ENCODE measurements at places on chromosomes 12 and 14.

GRCh38 chr14:95495538-95496025 lies 20.9 kb downstream of the SYNE3 start:
- DNase-seq = no peak

- no peak for DNase-seq
Measured at GRCh38 chr12:57809425-57809824, 9.1 kb downstream of the AVIL start.

DNA sequence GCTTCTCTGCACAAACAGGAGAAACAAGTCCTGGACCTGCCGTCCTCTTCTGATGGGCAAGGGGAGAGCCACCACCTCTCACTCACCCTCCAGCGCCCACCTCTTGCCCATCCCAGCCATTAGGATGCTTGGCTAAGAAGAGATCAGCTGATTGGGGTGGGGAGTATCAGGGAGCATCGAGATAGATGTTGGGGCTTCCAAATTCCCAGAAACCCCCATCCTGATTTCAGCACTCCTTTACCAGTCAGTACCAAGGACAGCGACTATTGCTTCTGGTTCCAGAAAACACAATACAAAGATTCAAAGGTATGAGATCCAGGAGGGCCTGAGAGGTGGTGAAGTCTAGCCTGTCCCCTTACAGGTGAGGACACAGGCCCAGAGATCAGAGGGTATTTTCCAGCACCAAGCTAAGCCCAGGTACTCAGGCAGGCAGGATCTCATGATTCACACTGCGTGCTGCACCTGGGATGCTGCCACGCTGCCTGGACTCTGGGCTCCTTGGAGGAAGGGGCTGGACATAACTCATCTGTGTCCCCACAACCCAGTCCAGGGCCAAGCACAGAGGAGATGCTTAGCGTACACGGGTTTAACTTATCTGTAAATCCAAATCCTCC lies 76.6 kb downstream of the TUNAR start:
- DNase-seq = peak; percentile 53

- peak; percentile 63 for DNase-seq
Measured at GRCh38 chr14:104293851-104294627, 155.7 kb downstream of the KIF26A start.

DNA sequence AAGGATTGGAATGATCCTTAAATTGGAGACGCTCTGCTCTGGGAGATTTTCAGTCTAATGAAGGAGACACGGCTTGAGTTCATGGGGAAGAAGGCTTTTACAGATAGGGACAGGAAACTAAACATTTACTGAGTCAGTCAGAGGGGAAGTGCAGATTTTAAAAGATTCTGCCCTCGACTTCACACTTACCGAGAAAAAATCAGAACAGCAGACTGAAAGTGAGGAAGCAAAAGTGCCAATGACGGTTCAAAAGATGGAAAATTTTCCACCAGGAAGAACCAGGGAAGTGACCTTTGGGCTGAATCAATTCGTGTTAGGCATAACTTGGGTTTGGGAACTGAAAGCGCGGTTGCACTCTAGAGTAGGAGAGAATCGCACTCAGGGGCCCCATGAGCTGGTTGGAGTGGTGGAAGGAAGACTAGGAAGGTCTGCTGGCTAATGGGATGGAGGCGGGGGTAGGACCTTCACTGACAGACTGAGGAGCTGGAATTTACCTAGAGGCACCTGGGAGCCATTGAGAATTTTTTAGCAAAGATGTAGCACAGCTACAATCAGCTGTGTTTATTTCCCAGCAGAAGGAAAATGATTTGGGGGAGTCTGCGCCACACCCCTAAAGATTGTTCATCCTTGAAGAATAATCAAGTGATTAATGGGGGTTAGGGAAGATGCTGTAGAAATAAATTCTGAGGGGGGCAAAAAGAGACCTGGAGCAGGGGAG lies 1.2 kb downstream of the KCNK13 start:
- no peak for DNase-seq

DNA sequence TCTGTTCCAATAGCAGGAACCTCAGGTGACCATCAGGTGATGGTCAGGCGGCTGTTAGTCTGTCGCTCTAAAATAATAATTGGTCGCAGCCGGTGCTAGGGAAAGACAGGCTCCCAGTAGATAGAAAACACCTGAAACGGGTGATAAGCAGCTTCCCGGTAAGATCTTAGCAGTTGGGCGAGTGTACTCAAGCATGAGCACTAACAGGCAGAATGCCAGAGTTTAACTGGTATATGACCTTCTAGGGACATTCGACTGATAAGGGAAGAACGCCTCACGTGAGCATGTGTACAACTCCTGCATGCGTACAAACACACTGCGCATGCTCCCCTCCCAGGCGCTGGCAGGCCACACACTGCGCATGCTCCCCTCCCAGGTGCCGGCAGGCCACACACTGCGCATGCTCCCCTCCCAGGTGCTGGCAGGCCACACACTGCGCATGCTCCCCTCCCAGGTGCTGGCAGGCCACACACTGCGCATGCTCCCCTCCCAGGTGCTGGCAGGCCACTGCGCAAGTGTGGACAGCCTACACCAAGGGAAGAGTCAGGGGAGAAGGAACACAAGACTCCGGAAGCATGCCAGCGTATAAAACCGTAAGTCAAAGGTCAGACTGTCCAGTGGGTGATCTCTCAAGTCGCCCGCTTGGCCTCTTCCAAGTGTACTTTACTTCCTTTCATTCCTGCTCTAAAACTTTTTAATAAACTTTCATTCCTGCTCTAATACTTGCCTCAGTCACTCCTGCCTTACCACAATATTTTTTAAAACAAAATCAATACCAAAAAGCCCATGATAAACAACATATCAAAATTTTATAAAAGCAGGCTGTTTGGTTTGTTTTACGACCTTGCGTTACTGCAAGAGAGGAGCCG lies 24.5 kb downstream of the GPRC5D start:
- DNase-seq = peak; percentile 50

- DNase-seq = no peak
Measured at GRCh38 chr12:13588574-13588973, 392.0 kb downstream of the EMP1 start.

DNA sequence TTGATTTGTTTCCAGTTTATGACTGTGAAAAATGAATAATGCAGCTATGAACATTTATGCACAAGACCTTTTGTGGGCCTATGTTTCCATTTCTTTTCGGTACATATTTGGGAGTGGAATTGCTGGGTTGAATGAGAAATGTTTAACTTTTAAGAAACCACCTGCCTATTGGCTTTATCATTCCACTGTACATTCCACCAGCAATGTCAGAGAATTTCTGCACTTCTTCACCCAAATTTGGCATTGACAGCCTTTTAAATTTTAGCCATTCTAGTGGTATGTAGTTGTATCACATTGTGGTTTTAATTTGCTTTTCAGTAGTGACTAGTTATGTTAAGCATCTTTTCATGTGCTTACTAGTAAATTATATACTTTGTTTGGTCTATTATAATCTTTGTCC lies 317.0 kb upstream of the TMTC1 start:
- DNase-seq = no peak

DNA sequence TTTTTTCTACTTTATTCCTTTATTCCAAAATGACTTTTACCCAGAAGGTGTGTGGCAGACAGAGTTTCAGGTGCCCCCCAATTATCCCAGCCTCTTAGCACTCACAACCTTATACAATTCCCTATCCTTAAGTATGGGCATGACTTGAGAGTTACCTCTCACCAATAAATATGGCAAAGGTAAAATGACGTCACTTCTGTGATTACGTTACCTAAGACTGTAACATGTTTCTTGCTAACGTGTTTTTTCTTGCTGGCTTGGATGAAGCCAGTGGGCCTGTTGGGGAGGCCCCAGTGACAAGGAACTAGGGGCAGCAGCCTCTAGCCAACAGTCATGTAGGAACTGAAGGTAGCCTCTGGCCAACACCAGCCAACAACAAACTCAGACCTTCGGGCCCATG lies 13.3 kb upstream of the TUNAR start:
- DNase-seq = no peak

DNA sequence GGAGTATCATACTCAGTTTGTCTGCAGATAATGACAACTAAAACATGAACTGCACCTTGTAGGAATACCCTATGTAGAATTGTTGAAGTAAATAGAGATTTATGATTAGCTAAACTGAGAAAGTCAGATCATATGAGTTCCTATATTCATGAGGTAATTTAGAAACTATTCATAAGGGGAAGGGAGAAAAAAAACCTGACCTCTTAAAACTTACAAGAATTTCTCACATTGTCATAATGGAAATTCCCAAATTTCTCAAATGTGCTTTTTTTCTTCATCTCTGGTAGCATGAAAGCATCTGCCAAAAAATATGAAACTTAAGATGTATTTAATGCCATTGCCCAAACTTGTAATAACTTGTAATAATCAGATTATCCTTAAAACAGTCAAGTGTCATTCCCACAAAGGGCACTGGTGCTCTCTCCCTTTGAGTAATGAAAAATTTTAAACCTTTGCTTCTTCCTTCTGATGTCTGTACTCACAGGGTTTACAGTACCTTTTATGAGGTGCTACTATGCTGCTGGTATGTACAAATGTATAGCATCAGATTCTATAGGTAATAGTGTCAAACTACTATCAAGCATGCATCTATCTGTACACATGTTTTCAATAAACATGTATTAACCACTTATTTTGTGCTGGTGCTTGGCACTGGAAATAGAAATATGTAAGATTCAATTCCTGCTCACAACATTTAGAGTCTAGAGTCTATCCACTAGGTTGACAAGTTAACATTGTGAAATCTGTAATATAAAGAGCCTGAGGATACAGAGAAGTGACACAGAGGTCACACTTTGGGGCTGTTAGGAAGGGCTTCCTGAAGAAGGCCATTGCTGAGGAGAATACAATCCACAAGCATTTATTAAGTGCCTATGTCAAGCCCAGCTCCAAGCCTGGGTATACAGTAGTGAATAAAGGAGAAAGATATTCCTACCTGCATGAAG lies 17.4 kb upstream of the DRAM1 start:
- DNase-seq = no peak

GRCh38 chr12:20350026-20350425 lies 18.3 kb upstream of the PDE3A start:
- DNase-seq = no peak

DNA sequence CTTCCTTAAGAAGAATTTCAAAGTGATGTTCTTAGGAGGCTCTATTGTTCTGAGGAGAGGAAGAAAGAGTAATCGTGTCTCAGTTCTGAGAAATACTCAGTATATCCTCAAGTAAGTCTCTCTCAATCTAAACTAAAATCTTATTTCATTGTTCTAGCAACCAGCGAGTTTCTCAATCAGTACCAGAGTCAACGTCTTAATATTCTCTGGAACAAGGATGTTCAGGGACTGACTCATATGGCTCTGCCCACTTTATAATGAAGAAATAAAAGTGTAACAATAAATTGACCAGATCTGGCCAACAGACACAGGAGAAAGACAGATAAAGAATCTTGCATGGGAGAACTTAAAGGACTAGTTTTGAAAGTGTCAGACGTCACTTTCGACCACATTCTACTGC lies 469.8 kb upstream of the FLRT2 start:
- no peak for DNase-seq

- DNase-seq = no peak
Measured at GRCh38 chr12:132180648-132181546, 36.6 kb downstream of the NOC4L start.

GRCh38 chr12:2583091-2583497 lies 211.7 kb upstream of the FKBP4 start:
- DNase-seq = peak; percentile 92

- peak; percentile 63 for DNase-seq
Measured at GRCh38 chr12:53867216-53868012, 71.2 kb upstream of the HOXC13 start.

GRCh38 chr14:61513986-61514830 lies 181.1 kb upstream of the HIF1A start:
- DNase-seq = no peak

- DNase-seq = no peak
Measured at GRCh38 chr14:49961270-49962222, 68.7 kb downstream of the ARF6 start.

DNA sequence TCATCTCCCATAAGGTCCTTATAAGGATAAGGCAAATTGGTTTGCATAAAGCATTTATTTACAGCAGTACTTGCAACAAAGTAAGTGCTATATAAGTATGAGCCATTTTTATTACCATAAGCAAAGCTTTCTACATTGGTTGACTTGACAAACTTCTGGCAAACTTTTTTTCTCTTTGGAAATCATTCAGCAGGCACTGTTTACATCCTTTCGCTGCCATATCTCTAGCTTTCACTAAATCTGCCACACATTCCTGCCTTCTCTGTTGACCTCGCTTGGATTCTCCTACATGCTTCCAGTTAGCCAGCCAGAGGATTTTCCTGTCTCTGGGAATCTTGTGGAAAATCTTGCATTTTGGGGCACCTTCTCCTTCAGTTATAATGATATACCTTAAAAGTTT lies 21.8 kb upstream of the HDAC7 start:
- no peak for DNase-seq

- no peak for DNase-seq
Measured at GRCh38 chr12:125149160-125150108, 84.2 kb downstream of the AACS start.

- DNase-seq = peak; percentile 37
Measured at GRCh38 chr14:35883677-35884293, 57.6 kb downstream of the BRMS1L start.

GRCh38 chr12:128819293-128820144 lies 4.2 kb downstream of the SLC15A4 start:
- no peak for DNase-seq

DNA sequence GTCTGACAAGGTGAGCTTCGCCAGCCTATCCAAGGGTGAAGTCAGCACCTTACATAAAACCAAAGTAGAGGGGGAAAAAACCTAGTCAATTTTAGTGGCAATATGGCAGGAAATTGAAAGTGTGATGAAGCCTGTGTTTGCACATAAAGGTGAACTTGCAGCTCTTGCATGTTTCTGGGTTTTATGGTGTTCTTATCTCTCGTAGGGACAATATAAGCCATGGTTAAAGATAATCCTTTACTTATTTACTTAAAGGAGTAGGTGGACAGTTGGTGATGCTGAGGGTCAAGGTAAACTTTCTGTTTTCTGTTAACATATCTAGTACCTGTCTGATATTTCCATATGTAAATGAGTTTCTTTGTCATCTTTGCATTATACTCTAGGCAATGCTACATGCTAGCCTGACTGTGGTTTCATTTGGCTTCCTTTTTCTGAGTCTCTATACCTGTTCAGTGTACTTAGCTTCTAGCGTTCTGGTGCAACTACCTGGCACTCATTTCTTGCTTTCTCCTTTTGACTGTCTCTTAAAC lies 32.8 kb downstream of the CCDC91 start:
- DNase-seq = no peak

DNA sequence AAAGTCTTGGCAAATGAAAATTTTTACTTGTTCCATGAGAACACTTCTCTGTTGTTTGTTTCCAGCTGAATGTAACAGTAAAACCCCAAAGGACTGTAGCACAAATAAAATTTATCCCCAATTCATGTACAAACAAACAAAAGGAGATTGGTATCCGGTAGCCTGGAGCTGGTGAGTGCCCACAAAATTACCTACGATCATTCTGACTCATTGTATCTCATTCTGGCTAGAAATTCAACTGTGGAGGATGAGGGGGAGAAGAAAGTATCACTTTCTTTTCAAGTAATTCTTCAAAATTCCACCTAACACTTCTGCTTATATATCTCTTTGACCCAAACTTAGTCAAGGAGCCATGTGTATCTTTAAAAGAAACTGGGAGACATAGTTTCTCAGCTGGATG lies 268.5 kb downstream of the ALG10B start:
- DNase-seq = no peak
